Activated T-cell treated with anti-CD3 and anti-CD28 coated beads, Interleukin-2, amount 50 U/mL, for 72 hours (primary cell): ENCODE measurements at places on chromosomes 13 and 19. TPM values are rescaled to one million over a fixed set of nuclear protein-coding genes. Genes with fewer than 3 reads are reported as not detected.

LAIR2 gene
- 0.83 TPM for total RNA-seq

CYP4F3 gene
- total RNA-seq, result 1.7 TPM

MAMSTR gene
- total RNA-seq, result 0.89 TPM

LRG1 gene
- total RNA-seq, result 0.67 TPM

FGF22 gene
- not detected for total RNA-seq

GPATCH1 gene
- 11.6 TPM for total RNA-seq

ZNF582 gene
- total RNA-seq, result 3.7 TPM

PRDX2 gene
- 223 TPM for total RNA-seq

FBXO17 gene
- total RNA-seq, result not detected

MEIOSIN gene
- 0.09 TPM for total RNA-seq

ALOX5AP gene
- total RNA-seq, result 72.3 TPM
